Fibroblast of the conjunctiva (primary cell): ENCODE measurements at places on chromosomes 6 and 20.

GRCh38 chr6:62528894-62529526 lies 243.0 kb upstream of the KHDRBS2 start:
- DNase-seq = no peak

GRCh38 chr20:10253780-10254179 lies 35.1 kb downstream of the SNAP25 start:
- no peak for DNase-seq

DNA sequence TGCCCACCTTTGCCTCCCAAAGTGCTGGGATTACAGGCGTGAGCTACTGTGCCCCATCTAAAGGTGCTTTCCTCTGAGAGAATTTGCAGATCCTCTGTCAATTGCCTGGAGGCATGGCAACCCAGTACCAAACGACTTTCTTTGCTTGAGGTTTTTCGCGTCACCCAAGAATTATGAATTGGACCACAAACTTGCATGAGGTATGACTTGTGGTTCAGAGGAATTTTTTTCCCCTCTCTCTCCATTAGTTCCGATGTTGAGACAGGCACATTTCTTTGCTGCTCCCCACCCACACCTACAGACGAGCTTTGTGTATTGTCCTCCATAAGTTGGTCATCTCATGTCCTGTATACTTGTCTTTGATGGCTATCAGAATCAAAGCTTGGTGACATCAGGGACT lies 11.8 kb upstream of the SCAF8 start:
- DNase-seq = no peak

- DNase-seq = no peak
These were observed 53.1 kb downstream of the MAP3K7 start for GRCh38 chr6:90533615-90534336.

- no peak for DNase-seq
These were observed 34.5 kb upstream of the ENPP4 start for GRCh38 chr6:46095251-46095650.
